Activated CD4-positive, alpha-beta T cell treated with anti-CD3 and anti-CD28 coated beads, Interleukin-2, amount 50 U/mL, for 1 hour (primary cell): ENCODE measurements at places on chromosomes 7 and 10.

GRCh38 chr10:49300140-49300974 is 1.4 kb downstream of the C10orf71 start:
- no peak for DNase-seq

DNA sequence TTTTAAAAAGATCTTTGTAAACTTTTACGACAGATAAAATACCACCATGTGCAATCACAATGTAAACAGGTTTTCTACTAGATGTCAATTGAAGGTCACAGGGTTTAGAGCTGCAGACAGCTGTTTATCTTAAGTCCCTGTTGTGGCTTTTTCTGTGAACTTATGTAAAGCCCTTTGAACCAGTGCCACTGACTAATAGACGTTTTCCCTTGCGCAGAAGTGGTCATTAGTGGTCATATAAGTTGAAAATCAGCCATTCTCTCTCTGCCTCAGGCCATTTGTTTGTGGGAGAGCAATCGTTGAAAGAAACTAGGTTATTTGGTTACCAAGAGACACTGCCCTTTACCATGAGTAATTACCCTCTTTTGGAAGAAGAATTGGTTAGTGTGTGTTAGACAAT is 23.9 kb downstream of the CACNB2 start:
- no peak for DNase-seq

- no peak for DNase-seq
These were observed 9.1 kb upstream of the TOMM7 start for GRCh38 chr7:22831602-22832305.

DNA sequence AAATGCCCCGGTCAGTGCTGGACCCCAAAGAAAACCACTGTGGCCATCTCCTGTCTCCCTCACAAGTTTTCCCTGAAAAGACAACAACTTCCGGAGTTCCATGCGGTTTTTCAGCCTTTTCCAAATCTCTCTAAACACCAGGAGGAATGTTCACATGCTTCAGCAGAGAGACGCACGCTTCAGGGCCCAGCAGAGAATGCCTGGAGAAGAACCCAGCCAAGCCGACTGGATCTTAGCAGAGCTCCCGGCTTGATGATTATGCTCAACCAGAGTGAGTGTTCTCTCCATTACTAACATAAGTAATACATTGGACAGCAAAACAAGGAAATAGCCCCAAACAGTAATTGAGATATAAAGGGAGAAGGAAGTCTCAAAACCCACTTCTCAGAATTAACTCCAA is 17.9 kb downstream of the PRKCQ start:
- DNase-seq = no peak

- DNase-seq = no peak
These were observed at the start of gene PKD1L1 for GRCh38 chr7:47948141-47948790. Gene PKD1L1, minus strand, starts transcription at chr7:47948466. Its CDS starts 26 bp downstream, at chr7:47948440.

- DNase-seq = no peak
These were observed 41.6 kb downstream of the UNCX start for GRCh38 chr7:1274121-1274875.

DNA sequence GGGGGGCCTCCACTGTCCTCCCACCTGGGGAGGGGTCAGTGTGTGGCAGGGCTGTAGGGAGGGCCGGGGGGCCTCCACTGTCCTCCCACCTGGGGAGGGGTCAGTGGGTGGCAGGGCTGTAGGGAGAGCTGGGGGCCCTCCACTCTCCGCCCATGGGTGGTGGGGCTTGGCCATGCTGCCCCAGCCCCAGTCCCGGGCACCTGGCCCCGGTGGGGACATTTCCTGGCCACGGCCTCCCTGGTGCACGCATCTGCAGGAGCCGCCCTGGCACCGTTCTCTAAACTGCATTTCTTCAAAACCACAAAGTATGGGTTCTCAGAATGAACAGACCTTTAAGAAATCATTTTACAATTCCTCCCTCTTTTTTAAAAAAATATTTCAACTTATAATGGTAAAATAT is 89.3 kb upstream of the PDGFA start:
- no peak for DNase-seq

DNA sequence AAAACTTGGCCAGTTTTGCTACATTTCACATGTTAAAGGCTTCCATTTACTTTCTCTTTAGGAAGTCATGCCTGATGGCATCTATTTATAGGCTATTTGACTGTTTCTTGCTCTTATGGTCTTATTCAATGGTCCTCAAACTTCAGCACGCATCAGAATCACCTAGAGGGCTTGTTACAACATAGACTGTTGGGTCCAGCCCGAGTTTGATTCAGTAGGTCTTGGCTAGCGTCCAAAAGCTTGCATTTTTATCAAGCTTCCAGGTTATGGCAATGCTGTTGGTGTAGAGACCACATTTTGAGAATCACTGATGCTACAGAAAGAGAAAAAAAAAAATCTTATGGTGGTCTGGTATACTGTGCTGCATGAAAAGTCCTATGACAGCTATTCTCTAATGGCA is 51.9 kb downstream of the MTPN start:
- DNase-seq = no peak

DNA sequence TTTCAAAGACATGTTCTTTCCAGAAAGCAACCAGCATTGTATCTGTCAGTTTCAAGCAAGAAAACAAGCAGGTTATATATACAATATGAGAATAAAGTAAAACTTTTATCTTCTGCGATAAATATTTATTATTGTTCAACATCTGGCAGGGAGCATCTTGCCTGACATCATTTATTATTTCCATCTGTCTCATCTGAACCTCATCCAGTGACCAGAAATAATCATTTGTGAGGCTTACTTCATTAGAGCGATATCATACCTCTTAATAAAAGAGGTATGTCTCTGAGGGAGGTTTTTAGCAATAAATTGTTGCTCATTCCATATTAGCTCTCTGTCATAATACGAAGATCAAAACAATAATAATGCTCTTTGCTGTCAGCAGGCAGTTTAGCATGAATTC is 226.1 kb downstream of the CDC14C start:
- no peak for DNase-seq

DNA sequence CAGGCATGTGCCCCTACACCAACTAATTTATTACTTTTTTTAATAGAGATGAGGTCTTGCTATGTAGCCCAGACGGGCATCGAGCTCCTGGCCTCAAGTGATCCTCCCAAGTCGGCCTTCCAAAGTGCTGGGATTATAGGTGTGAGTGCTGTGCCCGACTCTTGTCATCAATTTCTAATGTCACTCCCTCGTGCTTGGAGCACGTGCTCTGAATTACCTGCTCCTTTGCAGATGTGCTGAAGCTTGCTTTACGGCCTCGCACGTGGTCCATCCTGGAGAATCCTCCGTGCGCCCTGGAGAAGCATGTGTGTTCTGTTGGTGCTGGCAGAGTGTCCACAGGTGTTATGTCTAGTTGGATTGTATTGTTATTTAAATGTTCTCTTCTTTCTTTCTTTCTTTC is 11.8 kb upstream of the UBE3C start:
- no peak for DNase-seq

GRCh38 chr10:86363833-86364490 is 2.6 kb downstream of the GRID1 start:
- DNase-seq = no peak

GRCh38 chr10:74645692-74646091 is 180.7 kb upstream of the KAT6B start:
- DNase-seq = no peak

DNA sequence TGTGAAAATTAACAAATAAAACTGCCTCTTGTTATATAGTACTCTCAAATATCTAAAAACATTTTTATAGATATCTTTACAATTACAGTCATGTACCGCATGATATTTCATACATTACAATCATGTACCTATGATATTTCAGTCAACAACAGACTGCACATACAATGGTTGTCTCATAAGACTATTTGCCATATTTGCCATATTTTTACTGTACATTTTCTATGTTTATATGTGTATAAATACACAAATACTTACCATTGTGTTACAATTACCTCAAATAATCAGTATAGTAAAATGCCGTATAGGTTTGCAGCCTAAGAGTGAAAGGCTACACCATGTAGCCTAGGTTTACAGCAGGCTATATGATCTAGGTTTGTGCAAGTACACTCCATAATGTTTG is 336.0 kb upstream of the PCDH15 start:
- no peak for DNase-seq
